ENCODE measurements at places on chromosomes 4 and X. TPM values are rescaled to one million over a fixed set of nuclear protein-coding genes. Genes with fewer than 3 reads are reported as not detected.

Gene SLC34A2
- not detected for total RNA-seq

Gene TLR8
- not detected for total RNA-seq

Gene FGFBP2
- not detected for total RNA-seq

Gene AP1AR
- total RNA-seq: 23.2 TPM

Gene CFAP99
- total RNA-seq: not detected

Gene GPR50
- not detected for total RNA-seq

Gene ERAS
- total RNA-seq: not detected

Gene DACH2
- total RNA-seq: not detected

Gene AFM
- total RNA-seq: not detected

Gene ENPEP
- total RNA-seq: 0.30 TPM

Gene CT47A1
- total RNA-seq: not detected

Gene AFP
- 2.0 TPM for total RNA-seq

Gene KLB
- total RNA-seq: not detected

Gene TMEM31
- total RNA-seq: not detected

Gene CXorf49
- not detected for total RNA-seq

Gene IGFBP7
- total RNA-seq: 2,028 TPM

Gene FGD1
- 9.5 TPM for total RNA-seq

Gene USP17L25
- not detected for total RNA-seq

Gene SULT1B1
- total RNA-seq: 0.59 TPM

Gene AKAP17A
- 27.3 TPM for total RNA-seq

Gene GABRE
- 41.3 TPM for total RNA-seq

Gene CXCL9
- not detected for total RNA-seq

Gene BCAP31
- total RNA-seq: 184 TPM

Gene IL13RA2
- 63.2 TPM for total RNA-seq

Gene CCDC110
- 5.0 TPM for total RNA-seq

Gene AKAP4
- not detected for total RNA-seq

Gene FAM9C
- total RNA-seq: not detected

Gene PPBP
- not detected for total RNA-seq

Gene RTL9
- 0.37 TPM for total RNA-seq

Gene CT45A3
- not detected for total RNA-seq

Gene FBXW7
- 74.7 TPM for total RNA-seq

Gene ERCC6L
- 0.30 TPM for total RNA-seq

Gene HTN1
- not detected for total RNA-seq
